ENCODE measurements at places on chromosomes 1 and 21.

DNA sequence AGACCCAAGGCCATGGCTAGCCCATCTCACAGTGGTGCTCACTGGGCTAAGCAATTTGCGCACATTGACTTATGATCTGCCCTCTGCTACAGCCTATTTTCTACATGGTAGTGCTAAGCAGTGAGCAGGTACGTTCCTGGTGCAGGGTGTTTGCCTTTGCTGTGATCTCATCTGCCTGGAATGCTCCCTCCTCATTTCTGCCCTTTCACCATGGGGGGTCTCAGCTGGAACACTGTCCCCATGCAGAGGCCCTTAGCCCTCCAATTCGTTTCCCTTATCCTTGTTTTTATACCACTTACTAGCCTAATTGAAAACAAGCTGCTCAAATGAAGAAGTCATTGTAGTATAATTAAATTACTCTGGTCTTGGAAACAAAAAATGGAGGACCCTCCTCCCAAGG, 2.0 kb upstream of the B3GALT5 start:
- DNase-seq: no peak

DNA sequence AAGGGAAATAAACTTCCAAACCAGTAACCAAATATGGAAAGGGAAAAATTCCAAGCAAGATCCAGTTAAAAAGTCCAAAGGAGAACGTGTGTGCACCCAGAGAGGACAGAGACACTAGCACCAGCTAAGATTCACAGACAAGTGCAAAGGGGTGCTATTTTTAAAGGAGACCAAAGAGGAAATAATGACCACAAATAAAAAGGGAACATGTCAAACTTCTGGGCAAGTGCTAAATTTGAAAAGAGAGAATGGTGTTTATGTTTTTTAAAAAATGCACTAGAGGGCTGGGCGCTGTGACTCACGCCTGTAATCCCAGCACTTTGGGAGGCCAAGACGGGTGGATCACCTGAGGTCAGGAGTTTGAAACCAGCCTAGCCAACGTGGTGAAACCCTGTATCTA, 8.6 kb downstream of the JAM2 start:
- no peak for DNase-seq

- DNase-seq: peak; percentile 48
Observed at GRCh38 chr1:224183591-224184312, 712 bp downstream of the DEGS1 start.

DNA sequence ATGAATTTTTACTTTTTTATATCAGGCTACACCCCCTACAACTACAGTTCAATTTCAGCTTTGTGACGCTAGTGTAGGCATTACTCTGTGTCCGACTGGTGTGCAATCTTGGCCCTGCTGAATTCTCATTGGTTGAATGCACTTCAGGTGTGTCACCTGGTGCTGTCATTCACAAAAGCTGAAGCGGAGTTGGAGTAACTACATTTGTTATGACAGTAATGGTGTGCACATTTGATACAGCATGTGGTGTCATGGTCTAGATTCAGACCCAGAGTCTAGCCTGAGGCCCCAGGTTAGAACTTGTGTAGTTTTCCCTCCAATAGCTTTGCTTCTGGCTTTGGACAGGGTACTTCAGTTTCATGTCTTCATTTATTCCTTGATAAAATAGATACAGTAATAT, 88.7 kb downstream of the C1orf94 start:
- DNase-seq: no peak

DNA sequence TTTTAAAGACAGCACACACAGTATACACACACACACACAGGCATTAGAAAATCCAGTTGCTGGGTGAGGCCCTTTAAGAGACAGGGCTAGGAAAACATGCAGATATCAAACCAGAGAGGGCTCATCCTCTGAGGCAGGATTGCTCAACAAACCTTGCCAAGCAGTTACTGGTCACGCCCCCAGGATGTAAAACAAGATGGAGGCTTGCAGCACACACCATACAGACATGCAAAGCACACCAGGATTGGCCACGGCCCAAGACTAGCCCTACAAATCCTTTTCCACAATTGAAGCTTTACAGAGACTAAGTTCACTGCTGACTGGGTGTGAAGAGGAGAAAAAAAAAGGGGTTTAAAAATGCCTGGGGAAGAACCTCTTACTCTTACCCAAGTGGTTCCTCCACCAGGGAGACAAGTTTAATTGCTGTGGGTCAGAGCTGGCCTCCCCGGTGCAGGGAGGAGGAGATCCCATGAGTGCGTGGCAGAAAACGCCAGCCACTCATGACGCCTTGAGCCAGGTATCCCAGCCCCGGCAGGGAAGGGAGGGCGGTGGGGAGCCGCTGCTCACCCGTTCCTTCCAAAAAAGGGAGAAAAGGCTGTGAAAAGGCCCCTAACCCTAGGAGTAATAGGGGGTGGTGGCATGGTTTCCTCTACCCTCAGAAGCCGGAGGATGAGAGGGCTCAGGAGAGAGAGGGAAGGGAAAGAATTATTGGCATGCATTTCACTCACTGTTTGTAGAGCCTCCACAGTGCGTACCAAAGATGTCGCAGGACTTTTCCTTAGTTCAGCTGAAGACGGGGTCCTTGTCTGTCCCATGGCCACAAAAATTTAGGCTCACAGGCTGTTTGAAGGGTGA, 594.6 kb upstream of the ZP4 start:
- no peak for DNase-seq

DNA sequence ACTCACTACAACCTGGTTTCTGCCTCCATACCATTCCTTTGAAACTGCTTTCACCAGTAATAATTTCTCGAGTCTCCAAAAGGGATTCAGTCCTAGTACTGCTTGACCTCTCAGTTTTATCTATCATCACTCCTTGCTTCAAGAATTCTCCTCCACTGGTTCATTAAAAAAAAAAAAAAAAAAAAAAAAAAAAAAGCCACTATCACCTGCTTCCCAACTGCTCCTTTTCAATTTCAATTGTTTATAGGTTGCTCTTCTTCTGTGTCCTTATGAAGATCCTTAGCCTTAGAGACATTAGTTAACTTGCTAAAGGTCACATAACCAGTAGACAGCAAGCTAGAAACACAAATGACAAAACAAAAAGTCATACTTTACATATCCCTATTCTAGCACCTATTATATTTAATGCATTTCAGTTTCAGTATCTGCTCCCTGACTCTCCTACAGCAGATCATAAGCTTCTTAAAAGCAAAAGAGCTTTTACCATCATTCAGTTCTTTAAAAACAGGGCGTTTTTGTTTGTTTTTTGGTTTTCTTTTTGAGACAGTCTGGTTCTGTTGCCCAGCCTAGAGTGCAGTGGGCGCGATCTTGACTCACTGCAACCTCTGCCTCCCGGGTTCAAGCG, 7.1 kb downstream of the NRDC start:
- no peak for DNase-seq

- no peak for DNase-seq
Observed at GRCh38 chr1:113255720-113256347, 134.5 kb upstream of the MAGI3 start.

DNA sequence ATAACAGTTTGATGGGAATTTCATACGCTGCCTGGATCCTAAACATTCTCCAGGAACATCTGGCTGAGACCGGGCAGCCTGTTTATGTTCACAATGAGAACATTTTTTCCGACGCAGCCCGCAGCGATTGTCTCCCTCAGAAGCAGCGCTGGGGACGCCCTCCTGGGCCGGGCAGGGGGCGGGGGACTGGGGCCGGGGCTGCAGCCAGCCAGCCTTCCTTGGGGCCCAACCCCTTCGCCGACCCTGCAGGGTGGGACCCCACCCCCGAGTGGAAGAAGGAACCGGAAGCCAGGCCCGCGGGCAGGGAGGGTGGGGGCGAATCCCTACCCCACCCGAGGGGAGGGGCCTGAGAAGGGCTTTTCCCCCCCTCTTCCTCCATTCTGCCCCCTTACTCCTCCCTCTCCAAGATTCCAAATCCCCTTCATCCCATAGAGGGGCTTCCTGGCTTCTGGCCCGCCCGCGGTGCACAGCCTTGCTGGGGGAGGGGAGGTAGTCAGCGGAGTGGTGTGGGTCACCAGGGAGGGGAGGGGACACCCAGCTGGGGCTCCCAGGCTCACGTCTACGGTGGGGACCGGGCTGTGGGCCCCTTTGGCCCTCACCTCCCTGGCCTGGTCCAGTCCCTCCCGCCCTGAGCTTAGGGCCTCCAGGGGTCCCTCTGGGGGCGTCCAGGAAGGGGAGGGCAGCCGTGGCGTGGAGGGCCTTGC, 60.6 kb downstream of the WNT9A start:
- DNase-seq: peak; percentile 31

DNA sequence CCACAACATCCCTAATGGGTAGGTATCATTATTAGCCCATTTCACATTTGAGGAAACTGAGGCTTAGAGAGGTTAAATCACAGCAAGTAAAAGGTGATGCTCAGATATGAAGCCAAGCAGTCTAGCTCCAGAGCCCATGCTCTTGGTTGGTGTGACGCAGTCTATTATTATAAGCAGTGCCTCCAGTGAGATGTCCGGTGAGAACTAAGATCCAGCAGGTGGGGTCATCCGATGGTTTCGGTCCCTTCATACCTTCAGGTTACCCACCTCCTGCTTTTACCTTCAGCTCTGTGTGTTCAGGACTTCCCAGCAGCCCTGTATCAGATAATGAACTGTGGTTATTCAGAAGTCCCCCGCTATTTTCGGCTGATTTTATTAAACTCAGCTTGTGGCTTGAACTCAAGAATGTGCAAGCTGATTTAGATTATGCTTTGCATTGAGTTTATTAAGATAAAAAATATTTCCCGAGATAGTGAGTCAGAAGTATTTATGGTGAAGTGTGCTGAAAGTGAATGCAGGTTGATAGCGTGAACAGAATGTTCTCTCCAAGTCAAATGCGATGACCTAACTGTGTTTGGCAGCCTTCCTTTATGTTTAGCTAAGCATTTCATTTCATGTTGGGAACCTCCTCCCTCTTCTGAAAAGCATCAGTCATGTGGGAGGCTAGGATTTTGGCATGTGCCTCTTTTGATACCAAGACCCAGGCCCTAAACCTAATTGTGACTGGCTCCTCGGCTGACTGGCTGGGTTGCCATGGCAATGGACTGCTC, 160.9 kb upstream of the UBE2U start:
- no peak for DNase-seq

GRCh38 chr1:192559115-192560006, 16.2 kb upstream of the RGS1 start:
- no peak for DNase-seq

DNA sequence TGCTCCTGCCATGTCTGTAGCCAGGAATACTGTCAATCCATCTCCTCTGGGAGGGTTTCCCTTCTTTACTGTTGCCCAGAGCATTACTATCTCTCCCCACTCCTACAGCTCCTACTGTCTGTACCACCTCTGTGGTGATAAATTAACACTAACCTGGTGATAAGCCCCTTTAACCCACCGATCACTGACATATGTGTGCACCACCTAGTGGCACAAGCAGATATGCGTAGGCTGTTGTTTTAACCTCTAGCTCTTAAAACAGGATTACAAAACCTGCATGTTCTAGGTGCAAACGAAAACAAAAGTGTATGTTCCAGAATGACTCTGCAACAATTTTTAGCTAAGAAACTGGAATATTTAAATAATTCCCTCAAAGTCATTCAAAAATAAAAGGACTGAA, 93.9 kb upstream of the BEND5 start:
- no peak for DNase-seq

DNA sequence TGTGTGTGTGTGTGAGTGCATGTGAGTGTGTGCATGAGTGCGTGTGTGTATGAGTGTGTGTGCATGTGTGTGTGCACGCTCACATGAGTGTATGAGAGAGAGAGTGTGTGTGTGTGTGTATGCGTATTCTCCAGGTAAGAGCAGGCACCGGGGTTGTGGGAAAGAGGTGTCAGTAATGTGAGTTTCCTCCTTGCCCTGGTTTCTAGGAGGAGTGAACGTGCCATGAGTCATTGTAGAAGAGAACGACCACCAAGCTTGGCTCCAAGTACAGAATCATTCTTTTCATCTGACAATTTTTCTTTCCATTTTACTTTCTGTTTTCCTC, 79.1 kb downstream of the POFUT2 start:
- DNase-seq: no peak

GRCh38 chr21:46191257-46191685, 7.0 kb upstream of the SPATC1L start:
- no peak for DNase-seq

- DNase-seq: no peak
Observed at GRCh38 chr1:227166559-227166958, 151.7 kb downstream of the CDC42BPA start.

GRCh38 chr1:151292207-151293030, 10.3 kb downstream of the ZNF687 start:
- no peak for DNase-seq

DNA sequence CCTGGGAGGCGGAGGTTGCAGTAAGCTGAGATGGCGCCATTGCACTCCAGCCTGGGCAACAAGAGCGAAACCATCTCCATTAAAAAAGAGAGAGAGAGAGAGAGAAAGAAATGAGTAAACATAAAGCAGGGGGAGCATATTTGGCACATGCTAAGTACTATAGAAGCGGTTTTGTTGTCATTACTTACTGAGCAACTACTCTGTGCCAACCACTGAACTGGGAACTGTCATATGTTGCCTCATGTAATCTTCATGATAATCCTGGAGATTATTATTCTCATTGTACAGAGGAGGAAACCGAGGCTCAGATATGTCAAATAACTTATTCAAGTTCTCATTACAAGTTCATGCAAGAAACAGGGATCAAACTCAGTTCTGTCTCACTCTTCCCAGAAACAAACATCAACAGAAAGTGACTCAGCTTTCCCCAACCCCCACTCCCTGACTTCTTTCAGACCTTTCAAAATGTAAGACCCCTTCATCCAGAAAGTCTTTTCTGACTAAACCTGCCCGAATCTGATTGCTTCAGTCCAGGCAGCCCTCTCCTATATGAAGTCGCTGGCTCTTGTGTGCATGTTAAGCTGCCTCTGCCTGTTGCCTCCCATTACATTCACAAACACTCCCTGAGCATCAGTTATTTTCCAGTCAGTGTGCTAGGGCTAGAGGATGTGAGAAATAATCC, 23.5 kb downstream of the LAMB3 start:
- DNase-seq: no peak

- no peak for DNase-seq
Observed at GRCh38 chr1:176994931-176995596, 169.4 kb downstream of the ASTN1 start.

DNA sequence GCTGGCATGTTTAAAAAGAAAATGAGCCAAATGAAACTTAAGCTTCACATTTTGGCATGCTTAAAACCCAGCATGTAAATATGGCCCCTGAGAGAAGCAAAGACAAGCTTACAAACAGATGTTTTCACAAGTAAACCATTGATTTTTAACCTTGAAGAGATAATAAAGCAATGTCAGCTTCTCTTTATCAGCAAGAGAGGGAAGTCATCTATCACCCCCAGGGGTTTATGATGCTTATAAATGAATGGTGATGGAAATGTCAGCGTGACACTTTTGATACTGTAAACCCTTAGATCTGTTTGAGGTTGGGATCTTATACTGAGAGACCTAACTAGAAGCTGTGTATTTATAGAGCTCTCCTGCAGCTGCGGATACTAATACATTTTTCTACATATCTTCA, 471.3 kb downstream of the PLA2G4A start:
- DNase-seq: no peak
